GM12878 (cell line): ENCODE measurements at places on chromosomes 7 and 10. TPM values are rescaled to one million over a fixed set of nuclear protein-coding genes. Genes with fewer than 3 reads are reported as not detected.

The PVRIG gene
- 27.4 and 27.7 TPM in 2 replicates for total RNA-seq

The CFAP70 gene
- 0.51 and 0.58 TPM in 2 replicates for total RNA-seq

The FAM13C gene
- total RNA-seq, result 0.13 TPM in 1 of 2 replicates, not detected in the other

The OR13A1 gene
- 0.23 and 0.29 TPM in 2 replicates for total RNA-seq

The GNG11 gene
- total RNA-seq, result 0.74 and 0.85 TPM in 2 replicates

The ZNF32 gene
- total RNA-seq, result 2.8 and 4.0 TPM in 2 replicates

- no peak for DNase-seq
Observed at GRCh38 chr7:44646176-44646920, 39.9 kb downstream of the OGDH start.

- DNase-seq, result no peak
Observed at GRCh38 chr7:75649462-75649861, 89.3 kb downstream of the HIP1 start.

- DNase-seq, result no peak
Observed at GRCh38 chr10:51230887-51231585, 156.7 kb downstream of the PRKG1 start.

GRCh38 chr10:102653060-102653459 is 8.8 kb downstream of the TRIM8 start:
- no peak for DNase-seq

DNA sequence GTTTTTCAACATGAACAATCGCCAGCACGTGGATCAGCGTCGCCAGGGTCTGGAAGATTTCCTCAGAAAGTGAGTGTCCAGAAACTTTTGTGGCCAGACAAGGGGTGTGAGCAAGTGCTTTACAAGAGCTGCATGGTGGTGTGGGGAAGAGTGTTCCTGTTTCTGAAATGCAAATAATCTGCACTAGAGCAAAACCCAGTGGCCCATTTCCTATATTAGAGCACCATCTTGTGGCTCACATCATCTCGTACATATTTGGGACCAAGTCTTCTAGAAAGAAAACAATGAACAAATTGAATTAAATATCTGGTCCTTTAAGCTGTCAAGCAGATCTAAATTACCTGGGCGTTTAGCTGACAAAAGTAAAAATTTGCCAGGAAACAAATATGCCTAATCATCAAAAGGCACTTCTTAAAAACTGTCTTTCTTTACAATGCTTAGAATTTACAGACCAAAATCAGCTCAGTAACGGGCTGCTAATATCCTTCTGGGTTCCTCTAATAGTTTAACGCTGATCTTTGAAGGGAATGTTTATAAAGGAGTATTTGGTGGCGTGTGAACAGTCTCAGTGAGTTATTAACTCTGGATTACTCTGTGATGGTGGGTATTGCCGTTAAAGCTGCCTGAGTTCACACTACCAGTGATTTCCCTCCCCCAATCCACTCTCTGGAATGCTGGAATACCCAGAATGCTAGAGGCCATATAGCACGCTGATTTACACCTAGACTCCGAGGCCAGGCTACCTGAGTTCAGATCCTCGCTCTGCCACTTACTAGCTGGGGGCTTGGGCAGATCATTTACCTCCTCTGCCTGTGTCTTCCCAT is 73.6 kb downstream of the SNX10 start:
- DNase-seq, result peak; percentile 83

- DNase-seq, result no peak
Observed at GRCh38 chr7:55379285-55379684, 14.1 kb downstream of the LANCL2 start.

DNA sequence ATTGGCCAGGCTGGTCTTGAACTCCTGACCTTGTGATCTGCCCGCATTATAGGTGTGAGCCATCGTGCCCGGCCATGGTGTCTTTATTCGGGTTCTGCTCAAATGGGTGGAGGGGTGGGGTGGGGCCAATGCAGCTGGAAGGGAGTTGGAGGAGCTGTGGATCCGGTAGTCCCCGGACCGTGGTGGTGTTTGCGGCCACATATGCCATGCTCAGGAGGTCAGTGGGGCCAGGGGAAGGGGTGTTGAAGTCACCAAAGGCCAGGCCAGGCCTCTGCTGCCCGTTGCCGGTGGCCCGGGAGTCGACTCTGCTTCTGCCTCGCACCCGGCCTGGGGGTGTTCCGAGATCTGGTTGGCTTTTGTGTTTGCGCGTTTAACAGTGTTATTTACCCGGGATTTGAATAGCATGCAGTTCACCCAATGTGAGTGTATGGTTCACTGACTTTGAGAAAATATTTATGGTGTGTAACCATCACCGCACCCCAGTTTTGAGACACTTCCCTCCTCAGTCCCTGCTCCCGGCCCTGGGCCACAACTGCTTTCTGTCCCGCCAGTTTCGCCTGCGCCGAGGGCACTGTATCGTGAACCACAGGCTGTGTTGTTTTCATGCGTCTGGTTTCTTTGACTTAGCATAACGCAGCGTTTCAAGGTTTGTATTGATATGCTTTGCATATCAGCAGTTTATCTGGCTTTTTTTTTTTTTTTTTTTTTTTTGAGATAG is 10.7 kb downstream of the INPP5A start:
- no peak for DNase-seq

DNA sequence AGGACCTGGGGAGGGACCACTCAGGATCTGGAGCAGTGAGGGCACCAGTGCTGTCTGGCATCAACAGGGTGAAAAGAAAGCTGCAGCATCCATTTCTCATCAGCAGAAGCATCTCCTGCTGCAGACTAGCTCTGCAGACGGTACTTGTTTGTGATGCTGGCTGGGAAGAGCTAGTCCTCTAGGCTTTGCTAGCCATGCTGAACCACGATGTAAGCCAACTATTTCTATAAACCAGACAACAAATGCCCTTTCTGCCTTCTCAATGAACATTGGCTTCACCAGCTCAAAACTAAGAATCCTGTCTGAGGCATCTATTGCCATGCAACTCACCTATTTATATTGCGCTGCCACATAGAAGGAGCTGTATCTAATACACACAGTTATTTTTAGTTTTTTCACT is 65.6 kb downstream of the CTTNBP2 start:
- no peak for DNase-seq

DNA sequence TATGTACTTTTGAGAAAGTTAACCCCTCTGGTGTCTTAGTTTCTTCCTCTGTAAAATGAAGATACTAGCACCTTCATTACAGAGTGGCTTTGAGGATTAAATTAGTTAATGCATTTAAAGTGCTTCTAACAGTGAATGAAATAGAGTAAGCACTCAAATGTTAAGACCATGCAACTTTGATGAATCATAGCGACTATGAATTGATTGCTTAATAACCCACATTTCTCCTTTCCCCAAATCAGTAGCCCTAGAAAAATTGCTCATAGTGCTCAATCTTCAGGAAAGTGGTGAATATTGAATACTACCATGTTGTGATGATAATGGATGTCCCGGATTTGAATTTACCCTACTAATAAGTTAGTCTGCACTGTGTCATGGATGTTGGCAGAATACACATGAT is 48.1 kb downstream of the CD36 start:
- no peak for DNase-seq

- DNase-seq, result no peak
Observed at GRCh38 chr10:43390759-43391158, 18.2 kb downstream of the HNRNPF start.

- no peak for DNase-seq
Observed at GRCh38 chr7:27169658-27170425, 4.3 kb downstream of the HOXA10 start.

- no peak for DNase-seq
Observed at GRCh38 chr10:51087114-51087513, 12.8 kb downstream of the PRKG1 start.

DNA sequence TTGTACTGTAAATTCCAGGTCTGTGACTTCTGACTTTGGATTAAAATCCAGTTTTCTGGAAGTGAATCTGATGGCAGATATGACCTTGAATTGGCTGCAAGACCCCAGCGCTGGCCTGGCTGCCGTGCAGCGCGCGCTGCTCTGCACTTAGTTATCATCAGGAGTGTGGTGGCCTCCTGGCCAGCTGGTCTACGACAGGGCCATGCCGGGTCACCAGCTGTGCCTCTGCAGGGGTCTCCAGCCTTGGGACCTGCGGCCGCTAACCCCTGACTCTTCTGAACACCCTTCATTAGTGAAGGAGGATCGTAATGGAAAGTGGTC is 190.7 kb upstream of the SH2B2 start:
- no peak for DNase-seq
